ENCODE measurements at places on chromosomes 1 and 21. TPM values are rescaled to one million over a fixed set of nuclear protein-coding genes. Genes with fewer than 3 reads are reported as not detected.

S100A5 gene
- not detected for total RNA-seq

DNM3 gene
- total RNA-seq: 0.11 TPM

KCNA10 gene
- total RNA-seq: not detected

IL10 gene
- not detected for total RNA-seq

LYPD8 gene
- not detected for total RNA-seq

DMBX1 gene
- total RNA-seq: not detected

MARK1 gene
- total RNA-seq: 0.65 TPM

ETV3 gene
- total RNA-seq: 10.6 TPM

OPRD1 gene
- not detected for total RNA-seq

LPAR3 gene
- total RNA-seq: 0.32 TPM

RNF186 gene
- total RNA-seq: not detected

CTSK gene
- total RNA-seq: 101 TPM

AMY2A gene
- not detected for total RNA-seq

TRPM2 gene
- total RNA-seq: 0.13 TPM

ESRRG gene
- total RNA-seq: not detected

TNNT2 gene
- total RNA-seq: not detected

LENEP gene
- not detected for total RNA-seq

ITSN1 gene
- total RNA-seq: 35.5 TPM

S100A7 gene
- total RNA-seq: not detected

KRTAP10-7 gene
- not detected for total RNA-seq

CFAP141 gene
- total RNA-seq: not detected

S100A11 gene
- total RNA-seq: 612 TPM

ZBTB18 gene
- total RNA-seq: 9.2 TPM

CHIA gene
- total RNA-seq: not detected

IL12RB2 gene
- total RNA-seq: not detected

TMCC2 gene
- 1.7 TPM for total RNA-seq

LRRC71 gene
- total RNA-seq: not detected

EBNA1BP2 gene
- 120 TPM for total RNA-seq

FMO5 gene
- 4.9 TPM for total RNA-seq

CFAP57 gene
- total RNA-seq: 0.32 TPM

CD5L gene
- not detected for total RNA-seq

SELE gene
- total RNA-seq: not detected

RNU1-1 gene
- total RNA-seq: under 0.01 TPM

ACTN2 gene
- not detected for total RNA-seq

Measured in GM23248 (cell line).